ENCODE measurements at places on chromosomes 1 and 21.

- DNase-seq, result peak; percentile 74
Observed at GRCh38 chr1:153572569-153573015, 6.9 kb upstream of the S100A2 start.

GRCh38 chr1:14970115-14970798 lies 183.3 kb upstream of the TMEM51 start:
- DNase-seq, result no peak

DNA sequence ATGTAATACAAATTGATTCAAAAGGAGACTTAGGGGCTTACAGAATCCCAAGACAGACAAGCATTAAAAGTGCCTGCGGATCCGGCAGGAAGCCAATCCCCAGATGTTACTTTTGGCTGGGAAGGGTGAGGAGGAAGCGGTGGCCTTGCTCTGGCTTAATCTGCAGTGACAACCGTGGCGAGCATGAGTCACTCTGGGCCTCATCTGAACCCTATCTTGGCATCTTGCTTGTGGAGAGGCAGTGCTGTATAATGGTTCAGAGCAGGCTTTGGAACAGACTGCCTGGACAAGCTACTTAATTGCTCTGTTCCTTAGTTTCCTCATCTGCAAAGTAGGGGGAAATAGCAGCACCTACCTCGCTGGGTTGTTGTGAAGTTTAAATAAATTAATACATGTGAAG lies 74.1 kb downstream of the XCL2 start:
- DNase-seq, result no peak

DNA sequence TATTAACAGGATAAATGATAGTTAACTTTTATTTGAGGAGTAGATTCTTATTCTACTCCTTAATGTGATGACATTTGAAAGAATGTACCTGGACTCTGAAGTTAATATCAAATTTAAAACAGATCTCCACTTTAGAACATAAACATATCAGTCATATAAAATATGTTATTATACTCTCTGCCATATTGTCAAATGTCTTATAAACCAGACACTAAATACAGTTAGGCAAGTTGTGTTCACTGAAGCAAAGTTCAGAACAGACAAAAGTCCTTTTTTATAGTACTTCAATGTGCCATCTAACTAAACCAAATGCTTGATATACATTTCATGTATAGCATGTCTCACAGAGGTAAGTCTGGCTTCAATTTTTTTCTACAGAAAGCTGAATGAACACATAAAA lies 285.2 kb downstream of the AKT3 start:
- DNase-seq, result no peak

GRCh38 chr1:179708434-179709195 lies 34.5 kb upstream of the FAM163A start:
- no peak for DNase-seq

GRCh38 chr1:153921080-153921802 lies 1.5 kb downstream of the GATAD2B start:
- no peak for DNase-seq

DNA sequence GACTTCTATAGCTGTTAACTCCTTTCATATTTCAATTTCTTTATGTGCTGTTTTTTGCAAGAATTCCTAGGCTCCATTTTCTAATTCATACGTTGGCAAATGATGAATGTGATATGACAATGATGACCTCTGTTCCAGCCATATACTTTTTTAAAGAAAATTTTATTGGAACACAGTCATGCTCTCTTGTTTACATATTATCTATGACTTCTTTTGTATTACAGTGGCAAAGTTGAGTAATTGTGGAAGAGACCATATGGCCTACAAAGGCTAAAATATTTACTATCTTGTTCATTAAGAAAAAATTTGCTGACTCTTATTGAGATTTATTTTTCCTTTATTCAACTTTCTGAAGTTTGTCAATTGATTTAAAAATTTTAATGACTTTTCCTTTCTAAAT lies 7.1 kb downstream of the IFI44L start:
- no peak for DNase-seq

DNA sequence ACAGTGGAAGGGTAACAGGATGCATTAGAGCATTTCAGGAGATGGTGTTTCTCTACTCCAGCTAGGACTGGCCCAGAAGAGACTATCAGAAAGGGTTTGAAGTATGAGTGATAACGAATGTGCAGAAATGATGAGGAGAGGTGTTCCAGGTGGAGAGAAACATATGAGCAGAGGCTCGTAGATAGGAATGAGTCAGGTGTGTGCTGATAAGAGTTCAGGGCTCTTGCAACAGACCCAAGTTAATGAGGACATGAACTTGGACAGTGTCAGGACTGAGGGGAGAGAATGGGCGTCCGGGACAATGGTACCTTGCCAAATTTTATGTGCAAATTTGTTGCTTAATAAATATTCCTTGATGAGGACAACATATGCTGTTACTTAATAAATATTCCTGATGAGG lies 183.9 kb upstream of the NFIA start:
- no peak for DNase-seq

DNA sequence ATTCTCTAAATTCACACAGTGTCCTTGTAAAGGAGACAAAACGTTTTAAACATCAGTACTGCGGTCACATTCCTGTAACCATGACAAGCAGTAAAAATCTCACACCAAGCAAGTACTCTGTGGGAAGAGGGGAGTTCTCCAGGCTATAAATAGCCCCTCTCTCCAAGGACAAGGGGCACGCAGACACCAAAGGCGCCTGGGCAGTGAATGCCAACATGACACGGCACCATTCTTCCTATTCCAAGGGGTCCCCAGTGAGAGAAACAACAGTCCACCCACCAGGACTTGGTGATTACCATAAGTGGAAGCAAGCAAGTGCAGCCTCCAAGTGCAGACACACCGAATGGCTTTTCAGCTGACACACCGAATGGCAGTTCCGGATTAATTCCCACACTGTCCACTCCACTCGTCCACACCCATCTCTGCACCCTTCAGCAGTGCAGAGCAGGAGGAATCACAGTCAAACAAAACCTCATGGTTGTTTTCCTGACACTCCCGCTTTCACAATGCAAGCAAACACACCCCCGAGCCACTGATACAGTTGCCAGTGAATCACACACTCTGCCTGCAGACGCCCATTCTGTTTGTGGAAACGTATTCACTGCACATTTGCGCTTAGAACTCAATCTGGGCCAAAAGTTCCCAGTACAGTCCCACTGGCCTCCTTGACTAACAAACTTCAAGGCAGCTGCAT lies 1.8 kb downstream of the PTTG1IP start:
- no peak for DNase-seq

GRCh38 chr1:165616987-165617546 lies 14.0 kb upstream of the MGST3 start:
- no peak for DNase-seq

DNA sequence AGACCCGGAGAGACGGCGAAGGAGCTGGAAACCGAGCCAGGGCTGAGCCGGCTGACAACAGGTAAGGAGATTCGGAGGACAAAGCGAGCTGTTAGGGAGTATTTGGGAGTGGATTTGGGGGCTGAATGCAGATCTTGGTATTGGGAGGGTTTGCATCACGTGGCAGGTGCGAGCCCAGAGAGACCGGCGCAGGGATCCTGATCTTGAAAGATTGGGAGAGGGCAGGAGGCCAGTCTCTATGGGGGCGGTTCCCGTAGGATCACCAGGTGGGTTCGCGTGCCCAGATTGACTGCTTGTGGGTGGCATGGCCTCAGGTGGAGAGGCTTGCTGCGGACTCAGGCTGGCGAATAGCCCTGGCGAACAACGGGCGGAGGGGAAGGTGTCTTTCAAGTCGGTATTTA lies 204 bp downstream of the CIART start:
- peak; percentile 79 for DNase-seq

- peak; percentile 31 for DNase-seq
Observed at GRCh38 chr1:161013488-161014230, 7.3 kb downstream of the F11R start.
